Ammon's horn (tissue), 1 donor: ENCODE measurements at places on chromosomes 6 and 20.
A peak's percentile ranks its signal among the peaks of the same experiment; 100 is the strongest.

DNA sequence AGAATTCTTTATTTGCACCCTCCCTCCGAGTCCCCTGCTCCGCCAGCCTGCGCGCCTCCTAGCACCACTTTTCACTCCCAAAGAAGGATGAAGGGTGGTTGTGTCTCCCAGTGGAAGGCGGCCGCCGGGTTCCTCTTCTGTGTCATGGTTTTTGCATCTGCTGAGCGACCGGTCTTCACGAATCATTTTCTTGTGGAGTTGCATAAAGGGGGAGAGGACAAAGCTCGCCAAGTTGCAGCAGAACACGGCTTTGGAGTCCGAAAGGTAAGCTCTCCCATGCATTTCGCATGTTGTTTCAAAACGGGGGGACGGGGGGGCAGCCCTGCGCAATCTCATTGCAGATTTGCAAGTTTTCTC, 357 bp downstream of the PCSK2 start:
- peak; percentile 30 for DNase-seq

- DNase-seq = no peak
Measured at GRCh38 chr6:35089216-35089934, 51.8 kb downstream of the TCP11 start.

GRCh38 chr6:169189686-169190085, 64.0 kb downstream of the THBS2 start:
- no peak for DNase-seq

DNA sequence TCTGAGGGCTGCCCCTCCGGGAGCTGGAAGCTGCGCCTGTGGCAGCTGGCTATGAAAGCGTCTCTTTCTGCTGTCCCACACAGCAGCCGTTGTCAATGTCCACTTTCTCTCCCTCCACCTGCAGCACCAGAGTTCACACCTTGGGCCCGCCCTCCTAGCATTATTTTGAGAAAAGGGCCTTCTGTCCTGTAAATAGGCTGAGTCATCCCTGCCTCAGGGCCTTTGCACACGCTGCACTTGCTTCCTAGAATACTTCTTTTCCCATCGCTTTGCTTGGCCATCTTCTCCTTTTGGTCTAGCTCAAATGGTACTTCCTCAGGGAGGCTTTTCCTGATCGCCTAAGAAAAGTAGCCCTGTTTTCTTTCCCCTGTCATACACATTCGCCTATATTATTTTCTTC, 69.3 kb upstream of the ZNFX1 start:
- no peak for DNase-seq

- DNase-seq = no peak
Measured at GRCh38 chr20:9279918-9280401, 211.1 kb downstream of the PLCB4 start.

GRCh38 chr20:19789009-19789408, 31.0 kb downstream of the RIN2 start:
- DNase-seq = no peak

DNA sequence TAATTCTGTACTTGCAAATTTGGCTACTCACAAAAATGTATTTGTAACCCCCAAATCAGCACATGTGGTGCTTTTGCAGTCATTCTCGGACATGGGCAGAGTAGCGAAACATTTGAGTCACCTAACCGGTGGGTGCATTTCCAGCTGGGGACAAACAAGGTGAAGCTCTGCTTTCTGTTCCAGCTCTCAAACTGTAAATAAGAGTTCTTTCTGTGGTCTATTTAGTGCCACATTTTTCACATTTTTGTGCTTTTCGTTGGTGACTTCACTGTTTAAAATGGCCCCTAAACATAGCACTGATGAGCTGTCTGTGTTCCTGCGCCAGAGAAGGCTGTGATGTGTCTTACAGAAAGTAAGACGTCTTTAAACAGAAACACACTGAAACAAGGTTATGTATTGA, 244.5 kb downstream of the CDC5L start:
- DNase-seq = no peak

DNA sequence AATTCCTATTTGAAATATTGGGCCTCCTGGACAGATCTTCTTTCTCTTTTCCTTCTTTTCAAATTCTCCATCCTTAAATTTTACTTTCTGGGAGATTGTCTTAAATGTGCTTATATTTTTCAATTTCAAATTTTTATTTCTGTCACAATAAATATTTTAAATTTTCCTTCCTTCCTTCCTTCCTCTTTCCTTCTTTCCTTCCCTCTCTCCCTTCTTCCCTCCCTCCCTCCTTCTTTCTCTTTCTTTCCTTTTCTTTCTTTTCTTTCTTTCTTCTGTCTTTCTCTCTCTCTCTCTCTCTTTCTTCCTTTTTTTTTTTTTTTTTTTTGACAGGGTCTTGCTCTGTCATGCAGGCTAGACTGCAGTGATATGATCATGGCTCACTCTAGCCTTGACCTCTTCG, 16.7 kb upstream of the PNRC1 start:
- no peak for DNase-seq

GRCh38 chr6:43095939-43096338, 19.8 kb downstream of the PTK7 start:
- DNase-seq = no peak

- DNase-seq = no peak
Measured at GRCh38 chr6:130503146-130503545, 137.3 kb downstream of the TMEM200A start.

- DNase-seq = no peak
Measured at GRCh38 chr6:105207524-105208269, 27.9 kb upstream of the POPDC3 start.

DNA sequence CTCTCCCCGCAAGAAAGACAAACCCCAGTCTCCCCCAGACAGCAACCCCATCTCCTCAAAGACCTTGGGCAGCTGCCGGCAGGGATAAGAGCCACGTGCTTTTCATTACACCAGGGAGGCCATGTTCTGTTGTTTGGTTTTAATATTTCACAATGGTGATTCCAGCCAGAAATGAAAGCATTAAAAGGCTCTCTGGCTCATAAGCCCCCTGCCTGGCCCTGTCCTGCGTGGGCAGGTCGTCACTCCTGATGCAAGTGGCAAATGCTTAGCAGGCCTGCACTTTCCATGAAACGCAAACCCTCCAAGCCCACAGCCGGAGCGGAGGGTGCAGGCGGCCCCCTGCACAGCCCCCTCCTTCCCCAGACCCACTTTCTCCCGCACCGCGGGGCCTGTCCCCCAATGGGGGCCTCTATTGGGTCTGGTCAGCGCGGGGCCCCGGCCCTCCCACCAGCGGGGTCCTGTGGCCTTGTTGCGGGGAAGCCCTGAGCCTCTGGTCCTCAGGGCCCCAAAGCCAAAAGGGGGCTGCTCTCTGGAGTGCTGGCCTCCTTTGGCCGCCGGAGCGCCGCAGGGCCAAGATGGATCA, 77.2 kb downstream of the TMEM242 start:
- no peak for DNase-seq

GRCh38 chr20:44702776-44703175, 12.4 kb upstream of the CCN5 start:
- peak; percentile 89 for DNase-seq

DNA sequence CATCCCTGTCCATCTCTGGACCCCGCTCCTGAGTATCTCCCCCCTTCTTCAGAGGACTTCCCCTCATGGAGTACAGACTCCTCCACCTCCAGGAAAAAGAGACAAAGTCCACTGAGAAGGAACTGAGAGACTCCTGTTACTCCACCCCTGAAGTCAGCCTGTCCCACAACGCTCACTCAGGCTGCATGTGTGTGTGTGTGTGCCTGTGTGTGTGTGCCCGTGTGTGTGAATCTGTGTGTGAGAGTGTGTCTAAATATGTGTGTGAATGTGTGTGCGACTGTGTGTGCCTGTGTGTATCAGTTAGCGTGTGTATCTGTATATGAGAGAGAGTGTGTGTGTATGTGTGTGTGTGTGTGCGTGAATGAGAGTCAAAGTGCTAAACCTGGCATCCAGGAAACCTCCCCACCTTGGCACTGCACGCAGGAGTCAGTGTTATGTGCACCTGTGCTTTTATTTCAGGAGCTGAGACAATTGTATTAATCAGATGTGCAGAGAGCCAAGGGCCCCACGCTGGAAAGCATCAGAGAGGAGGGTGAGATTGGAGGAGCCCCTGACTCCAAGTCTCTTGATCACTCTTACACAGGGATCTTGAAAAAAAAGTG, 39.0 kb downstream of the HLA-A start:
- no peak for DNase-seq

DNA sequence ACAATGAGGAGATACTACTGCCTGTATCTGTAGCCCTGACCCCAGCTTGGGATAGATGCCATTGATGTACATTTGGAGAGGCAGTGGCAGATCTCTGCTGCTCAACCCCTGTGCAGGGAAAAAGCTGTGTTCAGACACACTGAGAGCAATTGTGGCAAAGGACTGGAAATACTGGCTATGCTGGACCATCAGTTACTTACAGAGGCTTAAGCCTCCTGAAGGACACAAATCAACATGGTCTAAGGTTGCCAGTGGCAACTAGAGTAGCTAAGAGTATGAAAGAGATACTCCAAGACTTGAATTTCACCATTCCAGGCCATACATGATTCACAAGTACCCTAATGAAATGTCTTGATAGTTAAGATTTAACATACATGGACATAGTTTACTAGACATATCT, 32.4 kb upstream of the ENPP4 start:
- DNase-seq = no peak

DNA sequence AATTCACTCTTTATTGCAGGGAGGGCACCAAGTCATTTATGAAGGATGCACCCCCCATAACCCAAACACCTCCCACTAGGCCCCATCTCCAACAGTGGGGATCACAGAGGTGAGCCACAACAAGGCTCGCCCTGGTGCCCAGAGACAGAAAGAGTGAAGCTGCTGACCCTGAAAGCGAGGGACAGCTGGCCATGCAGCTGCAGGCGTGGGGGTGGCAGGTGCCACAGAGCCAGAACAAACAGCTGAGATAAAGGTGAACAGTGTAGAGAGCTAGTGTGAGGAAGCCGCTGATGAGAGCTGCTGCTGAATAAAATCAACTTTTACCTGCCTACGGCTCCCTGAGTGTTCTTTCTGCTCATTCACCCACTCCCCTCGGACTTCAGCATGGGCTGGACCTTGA, 18.8 kb upstream of the RGS17 start:
- no peak for DNase-seq

DNA sequence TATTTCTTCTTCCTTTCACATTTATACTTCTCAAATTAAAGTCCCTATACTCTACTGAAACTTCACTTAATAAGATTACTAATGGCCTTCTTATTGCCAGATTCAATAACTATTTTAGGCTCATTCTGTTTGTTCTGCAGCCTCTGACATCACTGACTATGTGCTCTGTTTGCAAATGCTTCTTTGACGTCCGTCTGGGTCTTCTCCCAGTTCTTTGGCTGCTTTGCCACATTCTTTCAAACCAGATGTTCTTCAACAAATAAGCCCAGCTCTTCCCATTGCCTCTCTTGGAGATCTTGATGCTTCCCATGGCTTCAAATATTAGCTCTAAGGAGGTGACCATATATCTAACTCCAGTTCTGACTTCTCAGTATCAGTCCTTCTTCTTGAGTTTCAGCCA, 117.4 kb downstream of the BTBD9 start:
- DNase-seq = peak; percentile 41

- DNase-seq = no peak
Measured at GRCh38 chr6:142088858-142089216, 43.9 kb upstream of the GJE1 start.

DNA sequence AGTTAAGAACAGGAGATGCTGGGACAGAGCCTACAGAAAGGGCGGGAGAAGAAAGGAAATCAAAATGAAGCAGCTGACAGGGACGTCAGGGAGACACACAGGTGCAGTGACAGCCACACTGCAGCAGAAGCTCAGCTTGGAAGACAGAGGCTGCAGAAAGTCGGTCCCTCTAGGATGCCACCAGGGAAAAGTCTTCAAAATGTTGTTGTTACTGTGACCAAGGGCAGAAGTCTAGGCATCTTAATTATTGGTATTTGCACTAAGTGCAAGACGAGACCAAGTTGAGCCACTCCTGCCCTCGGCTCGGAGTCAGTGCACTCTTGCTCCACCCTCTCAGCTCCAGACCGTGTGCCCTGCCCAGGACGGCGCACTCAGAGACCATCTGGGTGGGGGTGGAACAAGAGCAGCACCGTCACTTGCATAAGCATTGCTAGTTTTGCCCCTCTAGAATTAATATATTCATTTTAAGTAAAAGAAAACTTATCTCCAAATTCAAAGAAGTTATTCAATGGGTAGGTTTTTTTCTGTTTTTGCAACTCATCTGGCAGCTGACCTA, 2.6 kb downstream of the PRR18 start:
- peak; percentile 73 for DNase-seq

- DNase-seq = no peak
Measured at GRCh38 chr20:63691711-63692435, 4.6 kb upstream of the TNFRSF6B start.

DNA sequence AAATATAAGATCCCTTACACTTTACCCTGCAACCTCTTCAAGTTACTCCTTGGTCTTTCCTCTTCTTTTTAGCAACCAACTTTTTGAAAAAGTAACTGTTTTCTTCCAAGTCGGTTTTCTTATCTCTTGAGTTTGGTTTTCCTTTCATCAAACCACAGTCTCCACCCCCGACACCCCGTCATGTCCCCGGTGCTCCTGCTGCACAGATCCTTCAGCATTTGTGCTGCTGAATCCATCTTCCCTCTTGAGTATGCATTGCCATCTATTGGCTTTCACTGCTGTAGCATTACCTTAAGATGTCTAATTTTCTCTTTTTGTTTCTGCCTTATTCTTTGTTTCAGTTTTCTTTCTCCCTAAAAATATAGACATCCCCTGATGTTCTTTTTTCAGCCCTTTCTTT, 11.9 kb upstream of the TNFRSF21 start:
- DNase-seq = no peak

DNA sequence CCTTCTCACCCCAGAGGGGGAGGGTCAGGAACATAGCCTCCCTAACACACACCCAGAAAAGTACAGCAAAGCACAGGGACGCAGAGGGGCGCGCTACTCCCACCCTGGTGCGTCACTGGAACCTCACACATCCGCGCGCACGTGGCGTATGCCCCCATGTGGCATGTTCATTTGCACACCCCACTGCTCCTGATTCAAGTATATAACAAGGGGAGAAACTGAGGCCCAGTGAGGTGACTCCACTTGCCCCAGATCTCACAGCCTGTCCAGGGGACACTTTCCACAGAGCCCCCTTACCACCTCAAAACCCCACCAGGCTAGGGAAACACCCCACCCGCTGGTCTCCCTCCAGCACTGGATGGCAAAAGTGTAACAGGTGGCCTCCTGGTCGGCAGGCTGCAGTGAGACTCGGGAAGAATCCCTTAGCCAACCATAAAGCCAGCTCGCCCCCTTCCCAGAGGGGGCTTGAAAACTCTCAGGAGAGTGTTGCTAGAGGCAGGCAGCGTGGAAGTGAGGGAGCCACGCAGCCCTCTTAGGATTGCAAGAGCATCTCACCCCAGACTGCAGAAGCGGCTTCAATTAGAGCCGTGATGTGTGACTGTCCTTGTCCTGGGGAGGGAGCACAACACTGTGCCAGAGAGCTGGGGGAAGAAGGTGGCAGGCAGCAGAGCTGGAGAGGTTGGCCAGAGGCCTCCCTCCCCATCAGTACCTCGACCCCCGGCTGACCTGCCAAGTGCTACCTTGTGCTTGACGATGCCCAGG, at the start of gene GRM4:
Gene GRM4 (minus strand): TSS at position 67 of the 762 bp plus-strand sequence. CDS start 12,591 bp downstream, outside the sequence.
- no peak for DNase-seq

DNA sequence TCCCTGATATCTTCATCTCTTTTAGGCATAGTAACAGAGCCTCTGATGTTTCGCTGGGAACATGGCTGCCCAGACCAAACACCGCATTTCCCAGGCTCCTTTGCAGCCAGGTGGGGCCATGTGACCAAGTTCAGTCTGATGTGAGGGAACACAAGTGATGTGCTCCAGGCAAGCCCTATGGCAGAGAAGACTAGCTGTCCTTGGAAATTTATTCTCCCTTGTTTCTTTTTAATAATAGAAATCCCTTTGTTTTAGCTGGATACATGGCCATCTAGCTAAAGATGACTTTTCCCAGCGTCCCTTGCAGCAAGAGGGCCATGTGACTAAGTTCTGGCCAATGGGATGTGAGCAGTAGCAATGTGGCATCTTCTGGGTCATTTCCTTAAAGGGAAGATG, 30.8 kb downstream of the SLC2A10 start:
- DNase-seq = no peak
